ENCODE measurements at places on chromosomes 1 and 21.

DNA sequence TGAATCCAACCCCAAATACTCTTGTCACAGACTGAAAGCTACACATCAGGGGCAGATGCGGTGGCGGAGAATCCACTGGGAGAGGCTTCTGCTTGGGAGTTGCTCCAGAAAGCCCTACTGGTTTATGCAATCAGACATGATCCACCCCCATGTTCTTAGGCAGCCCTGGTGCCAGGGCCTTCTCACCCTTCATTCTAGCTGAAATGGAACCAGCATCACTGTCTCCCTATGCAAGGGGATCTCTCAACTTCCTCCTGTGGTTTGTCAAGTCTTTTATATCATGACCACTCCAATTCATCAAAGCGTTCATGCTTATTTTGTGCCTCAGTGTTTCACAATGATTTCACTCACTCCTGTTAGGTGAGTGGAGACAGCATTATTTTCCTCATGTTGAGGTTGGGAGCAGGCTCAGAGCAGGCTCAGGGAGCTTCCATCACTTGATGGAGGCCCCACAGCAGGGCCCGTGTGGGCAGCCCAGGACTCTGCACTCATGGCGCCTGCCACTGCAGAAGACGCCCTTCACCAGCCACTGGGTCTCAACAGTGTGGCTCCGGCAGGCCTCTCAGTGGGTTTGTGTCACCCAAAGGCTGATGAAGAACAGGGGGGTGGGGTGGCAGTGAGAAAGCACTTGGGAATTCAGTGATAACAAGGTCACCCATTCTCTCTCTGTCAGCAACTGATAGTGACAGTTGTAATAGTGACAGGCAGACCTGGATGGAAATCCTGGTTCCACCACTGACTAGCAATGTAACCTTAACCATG lies 67.1 kb downstream of the CD58 start:
- no peak for DNase-seq

DNA sequence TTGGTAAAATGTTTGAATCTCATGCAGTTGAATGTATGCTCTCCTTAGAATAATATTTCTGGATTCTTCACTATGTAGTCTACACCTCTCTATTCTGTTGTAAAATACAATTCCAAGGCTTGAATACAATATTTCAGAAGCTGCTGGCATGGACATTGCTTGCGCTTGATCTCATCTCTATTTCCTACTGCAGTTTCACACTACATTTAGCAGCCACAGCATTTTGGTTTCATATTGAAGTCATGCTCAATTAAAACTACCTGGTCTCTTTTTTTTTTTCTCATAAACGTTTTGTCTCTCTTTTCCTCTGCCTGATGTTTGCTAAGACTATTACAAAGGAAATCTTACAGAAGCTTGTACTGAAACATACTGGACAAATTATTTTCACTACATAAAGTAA lies 631.0 kb upstream of the TMPRSS15 start:
- no peak for DNase-seq

DNA sequence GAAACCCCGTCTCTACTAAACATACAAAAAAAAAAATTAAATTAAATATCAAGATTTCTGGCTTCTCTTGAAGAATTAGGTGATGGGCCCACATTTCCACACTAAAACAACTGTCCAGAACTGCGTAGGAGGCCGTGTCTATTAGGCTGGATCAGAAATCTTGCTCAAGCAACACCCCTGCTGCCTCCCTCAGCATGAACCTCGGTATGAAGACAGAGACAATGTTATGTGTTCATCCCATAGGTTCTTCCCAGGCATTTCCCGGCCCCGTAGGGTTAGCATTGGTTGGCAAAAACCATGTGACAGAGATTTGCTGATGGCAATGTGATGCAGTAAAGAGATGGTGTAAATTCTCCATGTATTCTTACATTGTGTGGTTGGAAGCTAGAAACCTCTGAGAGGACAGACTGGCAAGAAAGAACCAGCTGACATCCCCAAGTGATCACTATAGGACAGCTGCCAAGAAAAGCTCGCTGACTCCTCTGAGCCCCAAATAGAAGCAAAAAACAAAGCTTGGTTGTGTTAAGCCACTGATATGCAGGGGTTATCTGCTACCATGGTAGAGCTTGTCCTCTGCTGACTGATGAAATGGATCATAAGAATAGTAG lies 34.5 kb downstream of the EBNA1BP2 start:
- DNase-seq = no peak

DNA sequence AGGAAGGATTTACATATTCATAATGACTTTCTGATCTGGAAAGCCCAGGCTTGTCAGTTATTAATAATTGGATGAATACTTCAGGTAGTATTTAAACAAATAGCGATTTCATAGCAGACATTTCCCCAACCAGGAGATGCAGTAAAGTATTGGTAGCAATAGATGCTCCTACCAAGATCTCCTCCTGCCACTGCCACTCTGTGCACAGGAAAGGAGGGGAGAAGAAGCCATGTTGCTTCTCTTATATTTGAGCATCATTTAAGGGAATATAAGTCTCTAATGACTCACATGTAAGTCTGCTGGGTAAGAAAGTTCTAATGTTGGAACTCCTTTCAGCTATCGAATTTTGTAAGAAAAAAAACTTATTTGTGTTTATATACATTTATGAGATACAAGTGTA lies 420 bp upstream of the IFI16 start:
- no peak for DNase-seq

DNA sequence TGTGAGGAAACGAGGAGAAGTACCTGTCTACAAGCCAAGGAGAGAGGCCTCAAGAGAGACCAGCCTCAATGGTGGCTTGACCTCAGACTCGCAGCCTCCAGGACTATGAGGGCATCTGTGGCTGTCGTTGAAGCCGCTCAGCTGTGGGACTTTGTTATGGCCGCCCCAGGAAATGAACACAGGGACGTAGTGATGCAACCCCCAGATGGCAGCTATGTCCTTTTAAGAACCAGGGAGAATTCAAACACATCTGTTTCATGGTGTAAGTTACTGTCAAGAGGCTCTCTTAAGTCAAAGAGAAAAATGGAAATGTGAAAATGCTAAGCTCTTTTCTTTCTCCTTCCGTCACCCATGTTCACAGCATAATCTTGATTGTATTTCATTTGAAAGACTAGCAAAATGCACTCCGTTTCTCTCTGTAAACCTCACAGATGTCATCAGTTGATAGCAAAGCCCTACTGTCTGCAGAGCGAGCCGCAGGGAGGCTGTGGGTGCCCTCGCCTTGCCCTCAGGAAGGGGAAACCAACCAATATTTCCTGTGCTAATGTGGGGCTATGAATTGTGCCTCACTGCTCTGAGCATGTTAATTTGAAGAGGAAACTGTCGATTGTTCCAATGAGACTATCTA lies 21.3 kb downstream of the UBASH3A start:
- DNase-seq = no peak

DNA sequence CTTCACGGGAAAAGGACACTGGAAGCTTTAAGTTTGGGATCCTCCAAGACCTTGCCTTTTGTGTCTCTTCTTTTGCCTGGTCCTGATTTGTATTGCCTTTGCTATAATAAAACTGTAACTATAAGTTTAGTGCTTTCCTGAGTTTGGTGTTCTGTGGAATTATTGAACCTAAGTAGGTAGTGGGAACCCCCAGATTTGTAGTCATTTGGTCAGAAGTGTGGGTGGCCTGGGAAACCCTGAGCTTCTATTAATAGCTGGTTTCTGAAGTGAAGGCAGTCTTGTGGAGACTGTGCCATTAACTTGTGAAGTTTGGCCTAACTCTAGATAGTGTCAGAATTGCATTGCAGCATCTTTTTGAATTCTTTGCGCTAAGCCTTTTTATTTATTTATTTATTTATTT lies 6.8 kb upstream of the MYCL start:
- DNase-seq = no peak

- DNase-seq = no peak
These were observed 96.0 kb upstream of the DUSP10 start for GRCh38 chr1:221837896-221838295.

GRCh38 chr1:109258481-109259466 lies 9.4 kb downstream of the CELSR2 start:
- DNase-seq = no peak

DNA sequence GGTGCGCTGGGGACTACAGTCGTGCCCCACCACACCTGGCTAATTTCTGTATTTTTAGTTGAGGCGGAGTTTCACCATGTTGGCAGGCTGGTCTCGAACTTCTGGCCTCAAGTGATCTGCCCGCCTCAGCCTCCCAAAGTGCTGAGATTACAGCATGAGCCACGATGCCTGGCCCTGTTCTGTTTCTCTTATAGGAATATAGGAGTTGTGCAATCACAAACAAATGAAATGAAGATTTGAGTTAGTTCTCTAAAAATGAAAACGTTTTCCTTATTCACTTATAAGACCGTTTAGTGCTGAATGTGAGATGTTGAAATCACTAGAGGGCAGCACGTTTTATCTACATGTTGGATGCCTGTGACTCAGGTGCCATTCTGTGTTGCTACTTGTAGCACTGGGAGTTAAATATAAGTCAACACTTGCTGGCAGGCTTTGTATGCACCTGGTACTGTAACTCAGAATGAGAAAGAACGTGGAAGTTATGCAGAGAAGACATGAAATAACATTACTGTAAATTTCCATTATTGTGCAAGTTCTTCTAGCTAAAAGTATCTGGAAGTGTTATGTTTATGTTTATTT lies 45.8 kb downstream of the MIGA1 start:
- no peak for DNase-seq

- DNase-seq = no peak
These were observed 49.7 kb downstream of the LMX1A start for GRCh38 chr1:165306543-165307434.

DNA sequence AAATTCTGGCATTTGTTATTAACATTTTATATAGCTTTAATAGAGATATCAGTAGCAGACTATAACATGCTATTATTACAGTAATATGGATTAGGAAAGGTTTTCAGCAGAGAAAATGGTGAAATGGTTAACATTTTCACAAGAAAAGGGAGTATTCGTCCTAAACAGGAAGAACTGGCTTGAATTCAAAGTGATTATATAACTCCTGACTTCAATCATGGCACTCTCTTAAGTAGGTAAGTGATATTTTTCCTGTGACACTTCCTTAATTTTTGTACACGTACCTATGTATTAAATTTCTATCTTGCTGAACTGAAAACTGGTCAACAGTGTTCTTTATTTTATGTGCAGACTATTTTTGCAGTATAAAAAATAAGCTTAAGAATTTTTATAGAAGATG lies 67.9 kb upstream of the CNN3 start:
- DNase-seq = no peak

- no peak for DNase-seq
These were observed 27.3 kb upstream of the SPATA6 start for GRCh38 chr1:48499211-48499735.

DNA sequence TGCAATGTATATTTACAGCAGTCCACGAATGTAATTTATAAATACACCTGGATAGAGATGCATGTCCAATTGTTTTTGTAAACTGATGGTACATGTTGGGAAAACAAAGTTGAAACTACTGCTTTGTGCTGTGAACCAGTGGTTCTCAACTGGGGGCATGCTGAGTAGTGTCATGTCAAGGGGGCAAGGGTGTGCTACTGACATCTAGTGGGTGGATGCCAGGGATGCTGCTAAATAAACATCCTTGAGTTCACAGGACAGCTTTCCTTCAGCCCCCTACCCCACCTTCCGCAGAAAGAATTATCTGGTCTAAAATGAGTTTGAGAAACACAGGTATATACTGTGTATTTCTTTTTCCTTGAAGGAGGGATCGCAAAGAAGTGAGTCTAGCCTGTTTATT lies 95.9 kb downstream of the RASAL2 start:
- DNase-seq = peak; percentile 9

GRCh38 chr1:156727926-156728598 lies at the start of gene METTL25B:
METTL25B (plus strand) TSS chr1:156728469; CDS start chr1:156729105, 636 bp downstream.
- peak; percentile 85 for DNase-seq

DNA sequence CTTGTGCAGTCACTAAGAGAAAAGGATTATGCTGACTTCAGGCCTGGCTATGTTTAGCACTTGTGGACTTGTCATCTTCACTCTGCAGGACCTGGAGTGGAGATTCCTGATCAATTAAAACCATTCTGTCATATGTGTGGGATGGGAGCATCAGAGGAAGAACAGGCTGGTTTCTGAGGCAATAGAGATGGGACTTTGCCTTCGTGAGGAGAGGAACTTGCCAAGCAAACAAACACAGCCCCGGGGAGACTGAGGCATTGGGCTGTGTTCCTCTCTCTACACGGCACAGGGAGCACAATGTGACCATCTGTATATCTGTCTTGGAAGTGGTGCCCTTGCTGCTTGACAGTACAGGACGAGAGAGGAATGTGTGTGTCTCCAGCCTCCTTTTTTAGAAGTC lies 23.1 kb downstream of the VASH2 start:
- DNase-seq = no peak

GRCh38 chr21:46489800-46490199 lies 31.1 kb downstream of the DIP2A start:
- DNase-seq = no peak

GRCh38 chr1:31006747-31007146 lies 58.8 kb downstream of the PUM1 start:
- no peak for DNase-seq

GRCh38 chr1:94927405-94928175 lies 680 bp upstream of the CNN3 start:
- DNase-seq = peak; percentile 66
